ENCODE measurements at places on chromosomes 12 and 14.
A peak's percentile ranks its signal among the peaks of the same experiment; 100 is the strongest.

DNA sequence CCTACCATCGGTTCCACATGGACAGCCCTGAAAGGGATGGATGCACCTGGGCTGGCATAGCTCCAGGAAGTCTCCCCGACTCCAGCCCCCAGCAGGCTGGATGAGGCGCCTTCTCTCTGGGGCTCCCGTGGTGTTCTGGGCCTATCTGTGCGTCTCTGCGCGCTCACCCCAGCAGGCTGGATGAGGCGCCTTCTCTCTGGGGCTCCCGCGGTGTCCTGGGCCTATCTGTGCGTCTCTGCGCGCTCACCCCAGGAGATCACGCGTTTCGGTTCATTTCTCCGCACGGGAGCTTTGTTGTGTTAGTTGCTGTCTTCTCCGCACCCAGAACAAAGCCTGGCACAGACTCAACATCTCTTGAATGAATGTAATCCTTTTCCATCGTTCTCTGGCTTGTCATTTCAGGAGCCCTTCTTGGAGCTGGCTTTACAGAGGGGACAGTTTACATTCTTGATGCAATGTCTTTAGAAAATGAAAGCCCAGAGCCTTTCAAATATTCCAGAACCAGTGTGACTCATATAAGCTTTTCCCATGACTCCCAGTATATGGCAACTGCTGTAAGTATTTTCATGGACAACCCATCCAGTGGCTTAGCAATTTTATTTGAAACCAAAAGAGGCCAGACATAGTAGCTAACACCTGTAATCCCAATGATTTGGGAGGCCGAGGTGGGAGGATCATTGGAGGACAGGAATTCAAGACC, 40.3 kb downstream of the CFAP251 start:
- DNase-seq, result no peak

DNA sequence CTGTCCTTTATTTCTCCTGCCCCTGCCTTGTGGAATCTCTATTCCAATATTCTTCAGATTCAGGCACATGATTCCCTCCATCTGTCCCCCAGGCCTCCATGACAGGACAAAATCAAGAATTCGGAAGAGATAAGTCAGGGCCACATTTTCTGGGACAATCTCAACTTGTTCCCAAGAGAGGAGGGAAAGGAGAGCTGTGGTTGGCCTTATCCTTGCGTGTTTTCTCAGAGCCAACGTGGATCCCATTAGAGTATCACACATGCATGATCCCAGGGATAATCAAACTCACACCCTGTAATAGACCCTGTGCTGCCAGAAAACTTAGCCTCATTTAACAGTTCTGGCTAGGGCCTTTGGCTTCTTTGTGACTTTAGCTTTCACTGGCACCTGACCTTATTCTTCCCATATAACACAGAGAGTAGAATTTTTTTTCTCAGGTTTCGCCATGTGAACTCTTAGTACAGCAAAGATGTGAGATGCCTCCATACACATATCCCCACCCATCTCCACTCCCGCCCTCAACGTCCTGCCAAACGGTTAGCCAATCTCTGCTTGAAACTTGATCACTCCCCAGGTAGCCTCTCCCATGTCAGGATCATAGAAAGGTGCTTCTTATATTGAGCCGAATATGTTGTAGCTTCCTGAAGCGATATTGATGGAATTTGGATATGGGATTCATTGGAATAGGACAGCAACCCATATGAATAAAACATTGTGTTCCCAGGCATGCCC, 6.7 kb upstream of the KRT1 start:
- DNase-seq, result no peak

GRCh38 chr14:71764701-71765382, 167.4 kb upstream of the RGS6 start:
- peak; percentile 25 for DNase-seq

GRCh38 chr12:44960856-44961255, 84.7 kb upstream of the NELL2 start:
- DNase-seq, result no peak

GRCh38 chr14:104445832-104446381, 133.7 kb upstream of the C14orf180 start:
- DNase-seq, result no peak

- no peak for DNase-seq
Measured at GRCh38 chr14:104750056-104750752, 2.7 kb upstream of the SIVA1 start.

DNA sequence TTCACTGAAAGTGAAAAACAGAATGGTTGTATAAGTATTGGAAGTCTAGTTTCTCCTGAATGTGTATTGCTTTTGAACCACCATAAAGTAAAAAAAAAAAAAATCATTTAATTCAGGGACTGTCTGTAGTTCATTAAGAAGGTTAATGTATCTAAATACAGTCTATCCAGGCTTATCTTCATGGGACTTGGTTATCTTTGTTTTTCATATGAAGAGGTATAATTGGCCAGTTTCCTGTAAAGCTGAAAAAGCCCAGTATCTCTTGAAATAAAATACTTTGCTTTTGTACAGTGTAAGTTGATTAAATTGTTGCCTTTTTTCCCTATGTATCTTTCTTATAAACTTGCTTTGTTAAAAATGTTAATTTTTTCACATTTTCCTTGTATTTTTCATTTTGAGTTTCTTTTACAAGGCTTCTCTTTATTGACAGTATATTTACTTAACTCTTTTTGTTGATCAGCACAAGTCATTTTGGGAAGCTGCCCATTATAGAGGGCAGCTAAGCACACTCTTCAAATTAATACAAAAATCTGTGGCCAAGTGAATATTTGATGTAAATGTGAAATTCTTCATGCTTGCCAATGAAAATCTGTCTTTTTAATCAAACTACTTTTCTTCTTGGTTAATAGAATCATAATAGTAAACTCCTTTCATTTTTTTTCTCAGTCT, 156.0 kb downstream of the TMTC3 start:
- no peak for DNase-seq

DNA sequence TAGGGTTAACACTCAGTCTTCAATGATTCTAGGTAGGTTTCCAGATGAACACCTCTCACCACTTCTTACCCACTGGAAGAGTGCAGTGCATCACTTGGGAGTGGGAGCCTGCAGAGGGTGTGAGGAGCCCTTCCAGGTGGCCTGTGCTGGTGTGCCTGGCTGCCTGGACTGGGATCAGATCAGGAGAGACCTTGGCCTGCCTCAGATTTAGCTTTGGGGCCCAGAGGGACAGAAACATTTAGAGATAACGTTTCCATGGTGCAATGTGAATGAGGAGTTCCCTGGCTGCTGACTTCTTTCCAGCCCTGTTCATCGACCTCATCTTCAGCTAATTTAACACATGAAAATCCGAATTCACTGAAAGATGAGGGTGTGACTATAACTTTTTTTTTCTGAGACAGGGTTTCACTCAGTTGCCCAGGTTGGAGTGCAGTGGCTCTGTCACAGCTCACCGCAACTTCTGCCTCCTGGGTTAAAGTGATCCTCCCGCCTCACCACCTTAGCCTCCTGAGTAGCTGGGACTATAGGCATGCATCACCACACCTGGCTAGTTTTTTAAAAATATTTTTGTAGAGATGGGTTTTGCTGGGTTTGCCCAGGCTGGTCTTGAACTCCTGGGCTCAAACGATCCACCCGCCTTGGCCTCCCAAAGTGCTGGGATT, 53.6 kb downstream of the SUSD6 start:
- DNase-seq, result no peak

- DNase-seq, result no peak
Measured at GRCh38 chr12:132173135-132174014, 29.1 kb downstream of the NOC4L start.

- no peak for DNase-seq
Measured at GRCh38 chr12:71760471-71760870, 5.8 kb downstream of the RAB21 start.

DNA sequence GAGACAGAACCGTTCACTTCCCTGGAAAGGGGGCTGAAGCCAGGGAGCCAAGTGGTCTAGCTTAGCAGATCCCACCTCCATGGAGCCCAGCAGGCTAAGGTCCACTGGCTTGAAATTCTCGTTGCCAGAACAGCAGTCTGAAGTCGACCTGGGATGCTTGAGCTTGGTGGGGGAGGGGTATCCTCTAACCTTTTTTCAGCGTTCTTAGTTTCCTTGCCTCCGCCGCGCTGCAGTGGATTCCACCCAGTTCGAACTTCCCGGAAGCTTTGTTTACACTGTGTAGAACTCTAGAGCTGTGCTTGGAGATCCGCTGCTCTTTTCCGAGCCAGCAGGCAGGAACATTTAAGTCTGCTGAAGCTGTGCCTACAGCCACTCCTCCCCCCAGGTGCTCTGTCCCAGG, 45.2 kb upstream of the FKBP4 start:
- DNase-seq, result no peak

DNA sequence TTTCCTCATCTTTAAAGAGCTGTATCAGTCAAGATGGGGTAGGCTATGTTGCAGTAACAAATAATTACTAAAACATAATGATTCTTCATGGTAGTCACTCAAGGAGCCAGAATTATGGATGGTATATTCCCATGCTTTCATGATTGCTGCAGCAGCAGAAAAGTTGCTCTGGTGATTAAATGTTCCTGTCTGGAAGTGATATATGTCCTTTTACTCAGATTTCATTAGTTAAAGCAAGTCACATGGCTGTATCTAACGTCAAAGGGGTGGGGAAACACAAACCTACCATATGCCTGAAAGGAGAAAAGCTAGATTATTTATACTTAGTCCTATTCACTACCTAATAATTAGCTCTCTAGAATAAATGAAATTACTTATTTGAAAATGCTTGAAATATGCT, 594.7 kb downstream of the SOX5 start:
- DNase-seq, result no peak

DNA sequence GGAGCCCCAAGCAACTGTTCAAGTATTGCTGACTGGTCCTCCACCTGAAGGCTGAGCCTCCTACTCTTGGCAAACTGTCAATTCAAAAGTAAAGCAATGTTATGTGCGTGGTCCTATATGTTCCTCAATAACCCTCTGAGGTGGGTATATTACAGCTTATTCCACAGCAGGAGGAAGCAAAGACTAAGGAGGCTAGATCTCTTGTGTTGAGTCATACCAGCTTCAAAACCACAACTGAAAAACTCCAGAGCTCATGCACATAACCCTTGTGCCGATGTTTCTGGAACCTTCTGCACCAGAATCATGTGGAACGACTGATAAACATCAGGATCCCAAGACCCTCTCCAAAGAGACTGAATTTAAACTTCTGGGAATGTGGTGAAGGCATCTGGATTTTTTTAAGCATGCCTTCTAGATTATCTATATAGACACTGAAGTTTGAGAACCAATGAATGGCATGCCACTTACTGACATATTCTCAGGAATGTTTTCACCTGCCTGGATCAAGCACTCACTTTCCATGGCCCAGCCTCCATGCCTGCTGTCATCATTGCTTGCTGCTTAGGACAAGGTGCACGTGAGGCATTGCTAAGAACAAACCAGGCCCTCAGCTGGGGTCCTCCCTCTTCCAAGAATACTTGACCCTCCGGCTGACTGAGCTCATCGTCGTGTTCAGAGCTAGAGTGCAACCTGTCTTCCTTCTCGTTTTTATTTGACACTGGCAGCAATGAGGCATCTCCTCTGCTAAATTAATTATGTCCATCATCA, 194.7 kb downstream of the BCL11B start:
- no peak for DNase-seq

GRCh38 chr12:112005419-112006395, 7.3 kb downstream of the TMEM116 start:
- no peak for DNase-seq

GRCh38 chr14:86193756-86194155, 663.8 kb downstream of the FLRT2 start:
- no peak for DNase-seq

DNA sequence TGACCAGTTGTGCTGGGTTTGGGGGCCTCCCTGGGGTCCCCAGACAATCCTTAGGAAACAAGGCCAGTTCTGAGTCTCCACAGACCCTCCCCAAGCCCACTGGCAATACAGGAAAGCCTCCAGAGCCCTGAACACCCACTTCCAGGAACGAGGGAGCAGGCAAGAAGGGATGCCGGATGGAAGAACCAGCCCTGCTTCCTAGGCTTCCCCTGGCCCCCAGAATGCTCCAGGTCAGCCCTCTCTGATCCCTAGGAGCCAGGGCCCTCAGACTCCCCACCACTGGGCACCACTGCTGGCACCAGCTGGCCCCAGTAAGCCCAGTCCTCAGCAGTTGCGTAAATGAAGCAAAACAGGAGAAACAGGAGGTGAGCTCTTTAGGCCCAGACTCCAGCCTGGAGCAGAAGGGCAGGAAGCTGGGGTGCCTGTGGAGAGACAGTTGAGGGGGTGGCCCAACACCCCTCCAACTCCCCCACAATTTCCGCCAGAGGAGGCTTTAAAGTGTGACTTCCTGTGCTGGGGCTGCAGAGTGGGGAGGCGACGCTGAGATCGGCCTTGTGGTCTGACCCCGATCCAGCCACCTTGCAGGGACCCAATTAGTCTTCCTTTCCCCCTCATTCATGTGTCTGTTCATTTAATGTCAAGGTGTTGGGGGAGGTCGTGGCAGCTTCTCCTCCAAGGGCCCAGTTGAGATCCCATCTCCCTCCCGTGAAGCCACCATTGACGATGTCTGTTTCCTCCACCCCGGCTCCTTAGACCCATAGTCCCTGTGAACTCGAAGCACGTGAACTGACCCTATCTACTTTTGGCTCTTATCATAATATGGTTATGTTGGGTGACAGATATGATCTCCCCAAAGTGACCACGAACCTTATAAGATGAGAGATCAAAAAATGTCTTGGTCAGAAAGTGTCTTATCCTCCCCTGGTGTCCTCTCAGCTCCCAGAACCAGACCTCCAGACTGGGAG, 4.7 kb downstream of the TNFRSF1A start:
- no peak for DNase-seq

DNA sequence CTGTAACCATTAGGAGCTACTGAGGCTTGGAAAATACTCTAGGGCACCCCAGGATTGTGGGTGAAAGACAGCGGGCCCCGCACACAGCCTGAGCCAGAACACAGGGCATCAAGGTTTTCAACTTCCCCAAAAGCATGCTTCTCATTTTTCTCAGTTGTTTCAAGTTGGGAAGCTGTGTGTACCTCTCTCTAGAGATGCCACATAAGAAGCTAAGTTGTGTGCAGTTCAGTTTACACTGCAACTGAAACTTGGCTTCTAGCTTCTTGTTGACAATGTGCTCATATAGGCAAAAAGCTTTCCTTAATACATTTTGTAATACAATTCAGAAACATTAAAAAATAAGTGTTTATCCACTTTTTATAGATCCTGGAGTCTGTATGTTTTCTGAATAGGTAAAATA, 88.1 kb upstream of the PTPRR start:
- no peak for DNase-seq

- DNase-seq, result no peak
Measured at GRCh38 chr12:49219417-49220026, 30.6 kb upstream of the TUBA1A start.

GRCh38 chr12:87317302-87317701, 711.9 kb downstream of the C12orf50 start:
- DNase-seq, result no peak

- DNase-seq, result no peak
Measured at GRCh38 chr12:2092890-2093289, 40.1 kb downstream of the CACNA1C start.

Measured in D721Med (cell line).